ENCODE measurements at places on chromosomes 4 and X.

DNA sequence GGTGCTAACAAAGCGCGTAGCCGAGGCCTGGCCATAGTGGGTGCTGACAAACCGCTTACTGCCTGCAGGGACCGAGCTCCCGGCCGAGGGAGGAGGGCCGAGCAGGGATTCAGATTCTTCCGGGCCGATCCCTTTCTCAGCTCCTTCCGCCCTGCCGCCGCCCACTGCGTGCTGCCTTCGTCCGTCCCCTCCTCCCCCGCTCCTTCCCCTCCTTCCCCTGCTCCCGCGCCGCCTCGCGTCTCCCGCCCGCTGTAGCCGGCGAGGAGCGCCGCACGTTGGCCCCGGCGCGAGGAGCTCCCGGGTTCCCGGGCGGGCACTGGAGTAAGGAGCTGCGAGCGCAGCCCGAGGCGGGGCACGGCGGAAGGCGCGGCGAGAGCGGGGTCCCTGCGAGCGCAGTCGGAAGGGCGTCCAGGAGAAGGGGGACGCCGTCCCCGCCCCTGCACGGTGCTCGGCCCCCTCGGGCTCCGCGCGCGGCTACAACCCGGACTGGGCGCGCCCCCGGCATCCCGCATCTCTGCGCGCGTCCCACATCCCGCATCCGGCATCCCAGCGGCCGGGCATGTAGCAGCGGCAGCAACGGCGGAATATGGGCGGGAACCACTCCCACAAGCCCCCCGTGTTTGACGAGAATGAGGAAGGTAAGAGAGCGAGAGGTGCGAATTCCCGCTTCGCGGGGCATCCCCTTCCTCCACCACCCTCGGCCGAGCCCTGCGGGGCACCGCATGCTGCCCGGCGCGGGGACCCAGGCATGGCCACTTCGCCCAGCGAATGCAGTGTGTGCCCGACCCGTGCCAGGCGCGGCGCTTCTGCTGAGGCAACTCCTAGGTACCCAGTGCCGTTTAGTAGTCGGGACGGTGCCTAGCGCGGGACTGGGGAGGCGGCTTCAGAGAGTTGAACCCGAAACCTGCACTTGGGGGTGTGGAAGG is at the start of gene STK32B:
TSS of gene STK32B (plus strand) at position 203 of the 926 bp plus-strand sequence.
- no peak for DNase-seq

DNA sequence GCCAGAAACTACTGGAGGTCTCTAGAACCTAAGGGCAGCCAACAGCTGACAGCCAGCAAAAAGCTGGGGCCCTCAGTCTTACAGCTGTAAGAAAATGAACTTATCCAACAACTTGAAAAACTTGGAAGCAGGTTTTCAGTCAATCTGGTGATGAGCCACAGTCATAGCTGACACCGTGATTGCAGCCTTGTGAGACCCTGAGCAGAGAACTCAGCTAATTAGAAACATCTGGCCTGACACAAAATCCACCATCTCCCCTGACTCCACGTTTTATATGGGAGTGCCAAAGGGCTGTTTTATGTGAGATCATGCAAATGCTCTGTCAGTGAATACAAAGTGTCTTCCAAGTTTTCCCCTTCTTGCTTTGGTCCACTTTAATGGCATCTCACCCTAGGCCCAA is 198.8 kb upstream of the DCAF8L1 start:
- DNase-seq = no peak

GRCh38 chrX:48278958-48279357 is 23.8 kb downstream of the SSX1 start:
- DNase-seq = no peak

- no peak for DNase-seq
Measured at GRCh38 chr4:6049985-6050384, 31.8 kb upstream of the C4orf50 start.

GRCh38 chrX:150676221-150676620 is 17.0 kb upstream of the MTMR1 start:
- DNase-seq = no peak

DNA sequence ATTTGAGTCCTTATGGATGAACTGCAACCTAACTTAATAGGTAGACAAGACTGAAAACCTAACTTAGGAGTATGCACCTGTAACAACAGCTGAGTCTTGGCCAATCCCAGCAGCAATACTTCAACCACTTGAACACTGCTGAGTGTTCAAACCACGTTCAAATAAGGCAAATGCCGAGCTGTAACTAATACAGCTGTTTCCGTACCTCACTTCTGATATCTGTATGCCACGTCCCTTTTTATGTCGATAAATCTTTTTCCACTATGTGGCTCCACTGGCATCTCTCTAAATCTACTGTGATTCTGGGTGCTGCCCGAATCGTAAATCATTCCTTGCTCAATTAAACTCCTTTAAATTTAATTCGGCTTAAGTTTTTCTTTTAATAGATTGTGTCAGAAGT is 459.7 kb downstream of the INPP4B start:
- DNase-seq = no peak

GRCh38 chrX:10213716-10214115 is 56.9 kb downstream of the CLCN4 start:
- no peak for DNase-seq

DNA sequence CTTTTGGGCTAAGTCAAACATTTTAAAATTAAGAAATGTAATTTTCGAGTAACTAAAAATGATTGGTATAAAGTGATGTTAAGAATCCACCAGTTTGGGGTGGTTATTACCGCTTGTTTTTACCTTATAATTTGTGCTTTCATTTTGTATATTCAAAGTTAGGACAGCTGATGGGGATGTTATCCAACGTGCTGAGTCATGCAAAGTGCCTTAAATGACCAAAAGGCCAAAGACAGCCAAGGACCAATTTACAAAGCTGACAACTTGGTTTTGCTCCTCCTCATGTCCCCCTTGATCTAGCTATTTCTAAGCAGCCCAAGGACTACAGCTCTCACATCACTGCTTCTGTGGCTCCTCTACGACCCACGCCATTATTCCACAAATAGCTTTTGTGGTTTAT is 181.4 kb upstream of the PCDH7 start:
- no peak for DNase-seq

DNA sequence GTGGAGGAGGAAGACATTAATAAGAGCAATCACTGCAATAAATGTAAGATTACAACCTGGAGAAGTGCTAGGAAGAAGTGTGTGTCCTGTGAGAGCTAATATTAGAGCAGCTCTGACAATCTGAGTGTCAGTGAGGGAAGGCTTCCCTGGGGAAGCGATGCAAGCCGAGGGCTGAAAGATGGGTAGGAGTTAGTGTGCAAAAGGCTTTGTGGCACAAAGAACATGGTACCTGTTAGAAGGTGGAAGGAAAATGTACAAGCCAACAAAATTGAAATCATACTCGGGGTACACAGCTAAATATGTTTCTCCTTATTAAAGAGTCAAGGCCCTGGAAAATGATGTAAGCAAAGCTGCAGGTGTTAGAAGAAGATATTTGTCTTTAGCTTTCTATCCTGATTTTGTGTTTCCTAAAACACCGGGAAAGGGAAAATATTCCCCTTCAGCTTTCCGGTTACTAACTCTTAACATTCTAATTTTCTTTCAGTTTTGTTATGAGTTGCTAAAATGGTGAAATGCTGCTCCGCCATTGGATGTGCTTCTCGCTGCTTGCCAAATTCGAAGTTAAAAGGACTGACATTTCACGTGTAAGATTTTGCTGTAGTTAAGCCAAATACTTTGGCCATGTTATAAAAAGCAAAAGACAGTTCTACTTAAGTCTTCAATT is 808 bp downstream of the THAP6 start:
- DNase-seq = no peak

GRCh38 chr4:118367872-118368271 is 15.1 kb upstream of the PRSS12 start:
- DNase-seq = no peak

- DNase-seq = no peak
Measured at GRCh38 chrX:8849945-8850344, 48.8 kb upstream of the FAM9A start.

- DNase-seq = no peak
Measured at GRCh38 chr4:139454111-139455045, at the start of gene RAB33B. Gene RAB33B (plus strand): TSS chr4:139454121. CDS start chr4:139454196, 75 bp downstream.

DNA sequence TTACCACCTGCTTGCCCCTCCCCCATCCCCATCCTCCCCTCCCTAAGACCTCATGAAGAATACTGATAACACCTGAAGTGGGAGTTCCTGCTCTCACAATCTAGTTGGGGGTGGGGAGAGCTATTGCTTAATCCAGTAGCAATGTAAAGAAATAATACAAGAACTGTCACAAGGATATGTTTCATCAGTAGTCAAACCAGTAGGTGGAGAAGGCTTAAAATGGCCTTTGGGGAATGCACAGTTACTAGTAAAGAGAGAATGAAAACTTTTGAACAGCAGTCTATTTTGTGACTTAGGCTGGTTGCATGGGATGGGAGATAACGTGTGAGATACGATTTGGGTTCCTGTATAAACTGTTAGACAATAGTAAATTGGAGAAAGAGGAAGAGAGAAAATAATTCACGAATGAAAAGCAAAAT is 6.0 kb downstream of the GALNT7 start:
- DNase-seq = no peak

GRCh38 chrX:109399831-109400230 is 82.1 kb downstream of the GUCY2F start:
- DNase-seq = no peak

DNA sequence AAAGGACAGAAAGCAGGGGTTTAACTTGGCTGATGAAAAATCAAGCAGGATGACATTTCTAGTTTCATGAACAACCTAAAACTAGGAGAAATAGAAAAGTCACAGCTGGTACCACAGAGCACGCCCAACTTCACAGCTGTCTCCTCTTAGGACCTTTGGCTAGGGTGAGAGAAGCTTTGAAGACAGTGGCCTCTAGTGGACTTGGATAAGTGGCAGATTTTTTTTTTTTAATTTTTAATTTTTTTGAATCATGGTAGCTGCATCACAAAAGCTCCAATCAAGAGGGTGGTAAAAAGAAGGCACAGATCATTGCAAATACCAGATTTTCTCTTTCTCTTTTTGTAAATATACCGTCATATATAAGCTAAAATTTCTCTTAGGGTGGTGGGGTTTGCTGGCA is 20.2 kb upstream of the MAP3K15 start:
- no peak for DNase-seq

DNA sequence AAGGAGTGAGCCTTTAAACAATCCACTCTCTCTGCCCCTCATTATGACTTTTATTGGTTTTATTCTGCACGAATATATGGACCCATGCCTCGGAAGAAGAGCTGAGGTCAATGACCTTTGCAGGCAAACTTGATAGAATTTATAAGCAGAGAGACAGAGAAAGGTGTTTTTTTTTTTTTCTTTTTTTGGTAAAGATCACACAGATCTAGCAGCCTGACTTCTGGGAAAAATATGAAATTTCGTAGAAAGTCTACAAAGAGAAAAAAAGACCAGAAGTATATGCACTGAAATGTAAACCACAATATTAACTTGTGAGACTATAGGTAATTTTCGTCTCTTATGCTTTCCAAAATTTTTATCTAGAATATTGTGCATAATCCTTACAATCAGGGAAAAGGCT is 61.6 kb downstream of the LEF1 start:
- no peak for DNase-seq

DNA sequence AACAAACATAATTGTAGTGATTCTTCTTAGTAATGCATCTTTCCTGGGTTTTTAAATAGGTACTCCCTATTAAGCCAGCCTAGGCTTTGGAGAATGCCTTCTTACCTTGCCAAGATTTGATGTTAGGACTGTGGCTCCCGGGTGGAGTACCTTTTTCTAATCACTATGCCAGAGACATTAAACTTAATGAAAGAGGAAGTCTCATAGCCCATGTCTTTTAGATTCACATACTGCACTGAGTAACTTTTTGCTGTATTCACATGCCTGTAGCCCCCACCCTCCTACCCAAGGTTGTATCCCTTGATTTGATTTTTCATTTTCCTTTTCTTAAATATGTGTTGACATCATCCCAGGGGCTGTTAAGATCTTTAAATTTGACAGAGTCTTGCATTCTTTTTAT is 104.2 kb upstream of the TLR2 start:
- DNase-seq = no peak

DNA sequence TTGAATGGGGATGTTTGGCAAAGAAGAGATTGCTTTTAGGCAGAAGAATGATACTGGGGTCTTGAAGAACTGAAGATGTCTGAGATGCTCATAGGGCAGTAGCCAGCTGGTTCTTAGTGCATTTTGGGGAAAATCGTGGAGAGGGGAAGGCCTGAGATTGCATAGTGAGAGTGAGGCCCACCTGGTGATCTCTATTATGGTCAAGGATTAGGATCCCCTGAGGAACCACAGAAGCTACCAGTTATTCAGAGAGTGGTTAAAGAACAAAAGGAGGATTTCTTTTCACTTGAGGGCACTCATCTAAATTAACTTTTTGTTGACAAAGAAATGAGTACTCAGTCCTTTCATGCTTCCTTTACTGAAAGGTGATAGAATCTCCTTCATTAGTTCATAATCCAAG is 271.3 kb upstream of the HAND2 start:
- DNase-seq = no peak

DNA sequence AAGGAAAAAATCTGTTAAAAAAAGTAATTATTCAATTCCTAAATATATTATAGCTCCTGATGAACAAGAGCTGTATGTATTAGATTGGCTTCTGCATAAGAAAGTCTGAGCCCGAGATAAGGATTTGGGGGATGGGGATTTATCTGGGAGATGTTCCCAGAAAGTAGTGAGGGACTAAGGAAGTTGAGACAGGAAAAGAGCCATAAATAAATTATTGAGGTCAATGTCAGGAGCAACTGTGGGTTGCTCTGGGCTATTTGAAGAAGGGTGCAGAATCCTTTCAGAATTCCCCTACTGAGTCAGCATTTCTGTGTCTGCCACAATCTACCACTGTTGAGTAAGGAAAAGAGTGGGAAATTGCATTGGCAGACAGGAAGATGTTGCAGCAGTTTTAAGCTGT is 3.1 kb upstream of the TDO2 start:
- no peak for DNase-seq

DNA sequence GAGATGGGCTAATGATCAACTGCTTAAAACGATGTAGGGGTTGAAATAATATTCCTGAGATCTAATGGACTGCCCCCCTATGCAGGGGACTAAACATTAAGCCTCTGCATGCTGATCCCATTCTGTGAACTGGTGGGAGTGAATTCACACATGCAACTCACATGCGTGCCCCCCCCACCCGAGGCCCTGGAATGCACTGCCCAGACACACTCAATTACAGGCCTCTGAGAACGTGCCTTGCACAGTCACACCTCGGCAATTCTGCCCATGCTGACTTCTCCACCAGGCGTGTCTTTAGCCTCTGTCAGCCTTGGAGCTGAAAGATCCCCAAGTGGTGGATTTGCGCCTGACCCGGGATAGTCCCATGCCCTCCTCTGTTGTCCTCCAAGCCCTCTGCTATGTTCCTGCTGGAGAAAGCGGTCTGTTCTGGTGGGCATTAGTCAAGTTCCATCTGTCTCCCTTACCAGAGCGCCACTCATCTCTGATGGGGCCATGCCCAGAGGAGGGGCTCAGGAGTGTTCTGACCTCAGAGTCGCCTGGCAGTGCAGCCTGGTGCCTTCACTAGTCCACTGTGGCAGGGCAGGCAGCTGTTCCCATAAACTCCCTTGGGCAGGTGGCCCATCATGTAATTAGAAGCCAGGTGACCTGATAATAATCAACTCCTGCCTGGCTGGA is 86.5 kb downstream of the DRD5 start:
- DNase-seq = no peak

DNA sequence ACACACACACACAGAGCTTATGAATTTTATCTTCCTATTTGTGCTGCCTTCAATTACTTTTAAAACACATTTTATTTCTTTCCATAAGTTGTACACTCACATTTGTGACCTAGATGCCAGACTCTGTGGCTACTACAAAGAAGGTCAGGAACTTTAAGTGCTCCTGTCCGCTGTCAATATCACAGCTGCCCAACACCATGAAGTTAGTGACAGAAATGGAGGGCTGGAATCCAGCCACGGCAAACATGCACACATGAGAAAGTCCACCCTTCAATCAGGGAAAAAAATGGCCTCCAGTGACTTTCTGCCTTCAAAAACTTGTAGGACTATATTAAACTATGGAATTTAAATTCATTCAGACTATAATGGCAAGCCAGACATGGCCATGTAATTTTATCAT is 334.4 kb upstream of the FSTL5 start:
- DNase-seq = no peak

Measured in activated naive CD4-positive, alpha-beta T cell (primary cell).